Right ventricle myocardium superior (tissue), 1 donor: ENCODE measurements at places on chromosomes 7 and 10. TPM values are rescaled to one million over a fixed set of nuclear protein-coding genes. Genes with fewer than 3 reads are reported as not detected.

DNA sequence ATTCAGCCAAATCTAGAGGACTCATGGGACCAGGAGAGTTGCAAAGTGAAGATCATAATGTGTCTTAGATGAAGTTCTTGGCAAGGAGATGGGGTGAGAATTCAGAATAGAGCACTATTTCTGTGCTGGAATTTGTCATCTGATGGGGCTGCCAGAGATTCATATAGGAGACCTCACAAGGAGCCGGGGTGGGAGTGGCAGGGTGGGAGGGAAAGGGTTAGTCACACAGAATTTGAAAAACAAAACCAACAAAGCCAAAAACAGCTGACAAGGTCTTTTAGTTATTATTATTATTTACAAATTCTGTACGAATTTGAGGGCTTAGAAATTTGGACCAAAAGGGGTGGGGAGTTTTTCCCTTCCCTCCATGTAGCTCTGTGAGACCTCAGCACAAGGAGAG is 1.7 kb downstream of the SLC13A1 start:
- DNase-seq = no peak

GRCh38 chr10:86693721-86694369 is 25.5 kb downstream of the LDB3 start:
- DNase-seq = no peak

- DNase-seq = peak; percentile 63
These were observed 38.0 kb upstream of the TMEM72 start for GRCh38 chr10:44873160-44873559.

DNA sequence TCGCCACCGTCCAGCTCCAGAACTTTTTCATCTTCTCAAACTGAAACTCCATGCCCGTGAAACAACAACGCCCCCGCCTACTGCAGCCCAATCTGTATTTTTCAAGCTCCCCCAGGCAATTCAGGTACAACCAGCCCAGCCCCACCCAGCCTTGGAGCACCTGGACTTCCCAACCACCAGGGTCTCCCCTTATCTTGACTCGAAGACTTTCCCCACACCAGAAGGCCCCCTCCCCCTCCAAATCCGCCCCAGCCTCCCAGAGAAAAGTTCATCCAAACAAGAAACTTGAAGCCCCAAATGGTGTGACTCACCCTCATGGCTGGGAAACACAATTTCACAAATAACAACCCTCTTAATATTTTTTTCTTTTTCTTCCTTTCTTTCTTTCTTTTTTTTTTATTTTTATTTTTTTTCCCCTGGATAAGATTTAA is 10.6 kb downstream of the ZCCHC24 start:
- peak; percentile 54 for DNase-seq

DNA sequence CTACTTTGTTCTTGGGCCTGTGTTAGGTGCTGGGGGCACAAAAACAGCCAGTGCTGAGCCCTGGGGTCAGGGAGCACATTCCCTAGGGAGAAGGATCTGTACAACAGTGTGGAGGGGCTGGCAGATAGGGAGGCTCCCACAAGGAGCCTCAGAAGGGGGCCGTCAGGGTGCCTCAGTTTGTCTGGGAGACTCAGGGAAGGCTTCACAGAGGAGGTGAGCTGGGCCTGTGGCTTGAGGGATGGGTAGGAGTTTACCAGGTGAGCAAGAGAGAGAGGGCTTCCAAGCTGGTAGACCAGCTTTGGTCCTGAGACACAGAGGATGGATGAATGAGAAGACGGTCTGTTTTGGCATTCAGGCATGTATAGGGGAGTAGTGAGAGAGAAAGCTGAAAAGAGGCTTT is 52.1 kb downstream of the CAMK1D start:
- no peak for DNase-seq

Gene INTS15
- 15.6 TPM for total RNA-seq

Gene TMEM229A
- not detected for total RNA-seq
